ENCODE measurements at places on chromosomes 4 and X. TPM values are rescaled to one million over a fixed set of nuclear protein-coding genes. Genes with fewer than 3 reads are reported as not detected.

GRCh38 chr4:83019794-83020494 lies 9.3 kb upstream of the LIN54 start:
- no peaks in the 10 kb centered on the region for H3K36me3 ChIP-seq
- H3K27me3 ChIP-seq = no peaks in the 10 kb centered on the region
- peak; percentile 41 for DNase-seq
- no peak overlapping the region for H3K4me3 ChIP-seq

- no peak for DNase-seq
- no peaks in the 10 kb centered on the region for H3K36me3 ChIP-seq
- H3K27me3 ChIP-seq = no peaks in the 10 kb centered on the region
- no peak overlapping the region for H3K27ac ChIP-seq
- H3K4me3 ChIP-seq = no peak overlapping the region
Observed at GRCh38 chrX:44152852-44153251, 179.7 kb upstream of the NDP start.

- H3K36me3 ChIP-seq = no peaks in the 10 kb centered on the region
- DNase-seq = no peak
- no peak overlapping the region for H3K4me3 ChIP-seq
- no peaks in the 10 kb centered on the region for H3K4me1 ChIP-seq
Observed at GRCh38 chrX:11908371-11908770, 150.3 kb downstream of the MSL3 start.

- no peaks in the 10 kb centered on the region for H3K4me1 ChIP-seq
- H3K27ac ChIP-seq = no peak overlapping the region
- no peak for DNase-seq
- no peaks in the 10 kb centered on the region for H3K36me3 ChIP-seq
- H3K4me3 ChIP-seq = no peak overlapping the region
- no peaks in the 10 kb centered on the region for H3K27me3 ChIP-seq
Observed at GRCh38 chrX:13536551-13536950, 32.9 kb upstream of the EGFL6 start.

DNA sequence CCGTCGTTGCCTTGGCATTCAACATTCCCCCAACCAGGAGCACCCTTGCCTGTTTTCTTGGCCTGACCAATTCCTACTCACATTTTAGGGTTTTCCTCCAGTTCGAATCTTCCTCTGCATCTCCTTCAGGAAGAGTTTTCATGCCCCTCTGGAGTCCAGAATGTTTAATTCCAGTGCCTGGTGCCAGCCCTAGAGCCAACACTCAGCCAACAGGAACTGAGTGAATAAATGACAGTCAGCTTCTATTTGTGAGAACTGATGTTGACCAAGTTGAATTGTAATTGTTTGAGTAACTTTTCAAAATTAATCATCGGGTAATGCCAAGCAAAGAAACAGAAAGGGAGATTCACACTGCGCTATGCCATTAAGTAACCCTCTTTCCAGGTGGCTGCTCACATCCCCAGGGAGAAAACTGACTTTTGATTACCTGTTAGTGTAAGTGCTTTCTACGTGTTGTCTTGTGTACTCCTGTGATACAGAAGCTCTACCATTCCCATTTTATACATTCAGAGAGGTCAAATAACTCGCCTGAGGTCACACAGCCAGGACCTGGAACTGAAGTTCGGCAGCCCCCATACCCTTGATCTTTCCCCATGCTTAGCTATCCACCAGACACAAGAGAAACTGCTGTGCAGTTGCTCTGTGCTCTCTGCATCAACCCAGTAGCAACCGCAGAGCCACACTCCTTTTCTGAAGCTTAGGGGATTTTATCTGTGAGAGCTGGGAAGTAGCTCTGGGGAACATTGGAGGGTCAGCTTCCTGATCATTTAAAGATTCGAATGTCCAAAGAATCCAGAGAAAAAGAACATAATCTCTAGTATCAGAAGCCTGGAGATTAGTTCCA lies 19.0 kb upstream of the SLC2A9 start:
- H3K4me1 ChIP-seq = no peaks in the 10 kb centered on the region
- H3K27me3 ChIP-seq = peaks cover 37% of the 10 kb centered on the region
- DNase-seq = no peak

GRCh38 chrX:47146936-47147859 lies 2.2 kb downstream of the RBM10 start:
- peak overlapping the region; percentile 91 for H3K4me3 ChIP-seq
- H3K4me1 ChIP-seq = peaks cover 8% of the 10 kb centered on the region
- no peak for DNase-seq
- H3K27me3 ChIP-seq = no peaks in the 10 kb centered on the region
- H3K27ac ChIP-seq = no peak overlapping the region
- H3K36me3 ChIP-seq = peaks cover 57% of the 10 kb centered on the region

DNA sequence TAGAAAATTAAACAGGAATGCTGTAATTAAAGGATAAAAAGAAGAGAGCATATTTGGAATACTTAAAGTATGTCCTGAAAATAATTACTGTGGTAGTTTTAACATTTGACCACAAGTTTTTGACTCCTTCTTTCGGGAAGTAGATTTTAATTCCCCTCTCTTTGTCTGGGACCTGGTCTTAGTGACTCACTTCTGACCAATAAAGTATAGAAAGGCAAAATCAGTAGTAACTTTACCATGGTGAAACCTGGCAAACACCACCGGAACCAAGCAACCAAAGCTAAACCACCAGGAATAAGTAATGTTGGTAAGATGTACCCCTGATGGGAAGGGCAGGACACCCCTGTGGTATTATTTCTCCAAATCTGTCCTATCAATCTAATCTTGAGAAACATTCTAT lies 314.8 kb downstream of the PDHA2 start:
- DNase-seq = no peak
- H3K27ac ChIP-seq = no peak overlapping the region
- no peak overlapping the region for H3K4me3 ChIP-seq
- H3K27me3 ChIP-seq = no peaks in the 10 kb centered on the region
- no peaks in the 10 kb centered on the region for H3K36me3 ChIP-seq
- no peaks in the 10 kb centered on the region for H3K4me1 ChIP-seq

DNA sequence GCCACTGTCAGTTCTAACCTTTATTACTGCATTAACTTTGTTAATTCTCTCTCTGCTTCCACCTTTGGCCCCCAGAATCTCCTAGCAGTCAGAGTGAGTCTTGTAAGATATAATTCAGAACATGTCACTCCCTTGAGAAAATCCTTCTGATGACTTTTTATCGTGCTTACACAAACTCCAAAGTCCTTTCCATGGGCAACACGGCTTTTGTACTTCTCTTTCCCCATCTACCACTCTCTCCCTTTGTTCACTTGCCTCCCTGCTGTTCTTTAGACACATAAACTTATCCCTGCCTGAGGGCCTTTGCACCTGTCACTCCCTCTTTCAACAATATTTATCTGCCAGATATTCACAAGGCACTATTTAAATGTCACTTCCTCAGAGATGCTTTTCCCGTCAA lies 64.8 kb downstream of the MAOB start:
- H3K27ac ChIP-seq = no peak overlapping the region
- H3K4me3 ChIP-seq = no peak overlapping the region
- H3K4me1 ChIP-seq = no peaks in the 10 kb centered on the region
- DNase-seq = no peak
- H3K27me3 ChIP-seq = no peaks in the 10 kb centered on the region
- no peaks in the 10 kb centered on the region for H3K36me3 ChIP-seq

DNA sequence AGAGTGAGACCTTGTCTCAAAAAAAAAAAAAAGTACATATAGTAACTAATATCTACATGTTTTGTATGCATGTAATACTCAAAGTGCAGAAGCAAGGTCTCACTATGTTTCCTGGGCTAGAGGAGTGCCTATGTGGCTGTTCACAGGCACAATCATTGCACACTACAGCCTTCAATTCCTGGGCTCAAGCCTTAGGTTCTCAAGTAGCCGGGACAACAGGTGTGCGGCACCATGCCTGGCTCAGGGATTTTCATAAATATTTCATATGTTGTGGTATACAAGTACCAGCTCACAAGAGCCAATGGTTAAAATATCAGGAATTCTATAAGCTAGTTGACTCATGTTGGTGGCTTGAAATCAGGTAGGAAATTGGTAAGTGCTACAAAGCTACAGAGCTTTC lies 94.8 kb downstream of the LARP7 start:
- H3K27ac ChIP-seq = no peak overlapping the region
- H3K27me3 ChIP-seq = no peaks in the 10 kb centered on the region
- no peaks in the 10 kb centered on the region for H3K36me3 ChIP-seq
- H3K4me1 ChIP-seq = no peaks in the 10 kb centered on the region
- no peak overlapping the region for H3K4me3 ChIP-seq
- no peak for DNase-seq

GRCh38 chrX:33205321-33205720 lies 6.0 kb downstream of the DMD start:
- no peak overlapping the region for H3K4me3 ChIP-seq
- no peak overlapping the region for H3K27ac ChIP-seq
- no peaks in the 10 kb centered on the region for H3K36me3 ChIP-seq
- no peaks in the 10 kb centered on the region for H3K27me3 ChIP-seq
- no peak for DNase-seq

ARHGAP6 gene
- total RNA-seq = 55.0 TPM

STPG2 gene
- total RNA-seq = not detected

NEUROG2 gene
- not detected for total RNA-seq
